Suppressor macrophage treated with lipopolysaccharide for 4 hours (primary cell): ENCODE measurements at places on chromosomes 6 and 20.

GRCh38 chr6:636488-636887, 20.4 kb downstream of the HUS1B start:
- DNase-seq = no peak

GRCh38 chr6:36612101-36612625, 18.0 kb downstream of the SRSF3 start:
- DNase-seq = no peak

- no peak for DNase-seq
Observed at GRCh38 chr6:11427723-11428245, 109.8 kb upstream of the TMEM170B start.

GRCh38 chr20:51452091-51452613, 90.4 kb downstream of the NFATC2 start:
- no peak for DNase-seq

- no peak for DNase-seq
Observed at GRCh38 chr6:50966532-50966931, 147.9 kb downstream of the TFAP2B start.

- no peak for DNase-seq
Observed at GRCh38 chr6:14703586-14703985, 542.3 kb upstream of the JARID2 start.

DNA sequence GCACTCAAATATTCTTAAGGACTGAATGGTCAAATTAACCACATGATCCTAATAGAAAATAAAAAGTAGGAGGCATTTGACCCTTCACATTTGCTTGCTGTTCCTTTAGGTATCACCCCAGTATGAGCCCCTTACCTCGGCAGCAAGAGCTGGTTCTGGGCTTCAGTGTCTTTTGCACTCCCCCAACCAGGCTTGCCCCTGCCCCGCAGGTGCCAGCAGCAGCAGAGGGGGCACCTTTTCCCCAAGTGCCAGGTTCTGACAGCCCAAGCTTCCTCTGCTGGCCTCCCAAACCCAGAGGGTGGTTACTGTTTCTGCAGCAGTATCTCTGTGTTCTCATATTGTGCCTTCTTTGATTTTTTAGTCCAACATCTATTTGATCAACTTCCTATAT, 23.2 kb downstream of the UBE2V1 start:
- DNase-seq = no peak

DNA sequence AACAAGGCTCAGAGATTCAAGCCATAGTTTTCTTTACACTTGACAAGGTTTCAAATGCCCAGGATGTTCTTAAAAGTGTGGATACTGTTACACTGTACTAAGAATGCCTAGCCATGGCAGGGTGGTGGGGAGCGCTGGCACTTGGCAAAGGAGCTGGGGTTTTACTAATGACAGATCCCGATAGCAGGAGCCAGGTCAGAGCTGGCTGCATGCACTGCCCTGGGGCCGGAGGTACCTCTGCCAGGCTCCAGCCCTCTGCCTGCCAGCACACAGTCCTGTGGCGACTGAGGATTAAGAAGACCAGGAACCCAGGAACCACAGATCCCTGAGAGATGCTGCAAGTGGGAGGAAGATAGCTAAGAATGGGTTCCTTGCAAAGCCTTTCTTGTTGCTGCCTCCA, 260.3 kb downstream of the ALDH8A1 start:
- no peak for DNase-seq

- DNase-seq = no peak
Observed at GRCh38 chr20:48076747-48077146, 291.5 kb upstream of the SULF2 start.

DNA sequence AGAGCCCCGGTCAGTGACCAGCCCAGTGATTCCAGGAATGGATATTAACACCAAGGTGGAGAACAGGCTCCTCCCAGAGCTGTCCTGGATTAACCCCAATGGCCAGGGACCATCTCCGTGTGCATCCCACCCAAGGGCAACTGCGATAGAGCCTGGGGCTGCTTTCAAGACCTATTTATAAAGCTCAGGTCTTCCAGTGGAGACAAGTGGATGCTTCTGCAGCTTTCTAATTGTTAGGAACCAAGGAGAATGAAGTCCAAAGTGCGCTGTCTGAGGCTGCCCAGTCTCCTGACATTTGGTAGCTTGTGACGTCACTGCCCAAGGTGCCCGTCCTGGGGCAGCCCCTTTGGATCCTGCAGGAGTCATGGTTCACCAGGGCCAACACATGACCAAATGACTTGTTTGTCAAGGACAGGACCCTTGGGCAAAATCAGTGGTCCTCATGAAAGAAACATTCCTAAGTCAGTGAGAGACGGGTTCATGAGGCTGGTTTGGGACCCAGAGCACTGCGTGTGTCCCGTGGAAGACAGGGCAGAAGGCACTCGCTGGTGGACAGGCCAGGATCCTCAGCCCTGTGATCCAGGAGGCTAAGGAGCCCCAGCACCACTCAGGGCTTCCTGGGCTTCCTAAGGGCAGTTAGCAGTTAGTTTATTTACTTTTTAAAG, 174.9 kb downstream of the ANKRD60 start:
- no peak for DNase-seq

GRCh38 chr6:160265869-160266476, 7.4 kb upstream of the SLC22A2 start:
- DNase-seq = no peak

- no peak for DNase-seq
Observed at GRCh38 chr20:50712771-50713656, 18.4 kb upstream of the PARD6B start.

- no peak for DNase-seq
Observed at GRCh38 chr6:18724056-18724455, 336.9 kb downstream of the RNF144B start.

DNA sequence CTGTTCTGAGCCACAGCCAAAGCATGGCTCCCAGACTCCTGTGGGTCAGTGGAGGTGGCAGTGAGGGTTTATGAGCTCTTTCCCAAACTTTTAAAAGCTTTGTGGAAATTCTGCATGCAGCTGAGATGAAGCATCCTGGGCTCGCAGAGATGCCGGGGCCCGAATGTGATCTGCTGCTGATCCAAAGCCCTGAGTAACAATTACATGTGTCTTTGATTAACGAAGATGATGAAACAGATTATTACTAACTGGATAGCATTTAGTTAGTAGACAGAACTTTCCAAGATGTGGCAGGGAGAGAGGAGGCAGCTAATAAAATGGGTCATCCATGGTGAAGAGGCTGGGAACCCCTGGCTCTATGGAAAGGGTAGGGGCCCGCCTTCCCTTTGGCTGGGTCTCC, 43.9 kb upstream of the MDFI start:
- no peak for DNase-seq

GRCh38 chr20:25539742-25540672, 45.3 kb downstream of the NINL start:
- DNase-seq = no peak

DNA sequence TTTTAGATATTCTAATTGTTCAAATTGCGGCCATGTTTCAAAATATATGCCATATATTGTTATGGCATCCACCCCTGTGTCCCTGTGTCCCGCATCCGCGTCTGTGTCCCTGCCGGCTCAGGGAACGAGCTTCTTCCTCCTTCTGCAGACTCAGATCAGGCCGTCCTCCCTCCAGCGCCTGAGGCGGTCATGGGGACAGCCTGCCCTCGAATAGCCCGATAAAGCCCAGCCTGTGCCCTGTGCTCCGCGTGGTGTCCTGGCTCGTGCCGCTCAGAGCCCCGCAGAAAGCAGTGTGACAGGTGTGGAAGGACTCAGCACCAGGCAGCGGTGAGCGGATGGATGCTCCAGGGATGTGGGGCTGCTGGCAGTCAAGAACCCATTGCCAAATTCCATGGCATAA, 663.4 kb upstream of the DEFB115 start:
- no peak for DNase-seq

GRCh38 chr20:61702246-61702645, 363.4 kb downstream of the TAF4 start:
- no peak for DNase-seq

DNA sequence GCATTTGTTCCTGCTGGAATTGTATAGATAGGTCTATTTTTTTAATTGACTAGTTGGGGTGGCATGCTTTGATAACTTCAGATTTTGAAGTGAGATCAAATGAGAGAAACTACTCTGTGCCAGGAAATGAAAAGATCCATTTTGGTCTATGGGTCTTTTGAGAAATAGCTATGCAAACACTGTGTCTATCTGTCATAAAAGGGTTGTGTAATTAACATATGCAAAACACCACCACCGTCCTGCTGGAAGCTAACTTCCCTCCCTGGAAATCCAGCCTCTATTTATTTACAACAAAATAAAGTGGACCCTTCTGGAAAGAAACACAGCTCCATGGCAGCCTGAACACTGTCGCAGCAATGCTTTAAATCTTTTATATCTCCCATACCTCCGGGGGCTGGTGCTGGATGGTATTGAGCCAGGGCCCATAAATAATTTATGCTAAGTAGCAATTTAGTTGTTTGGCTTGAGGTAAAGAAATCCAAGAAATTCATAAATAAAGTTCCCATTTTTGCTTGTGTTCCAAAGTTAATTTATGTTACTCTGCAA, 244.2 kb upstream of the POU3F2 start:
- no peak for DNase-seq

DNA sequence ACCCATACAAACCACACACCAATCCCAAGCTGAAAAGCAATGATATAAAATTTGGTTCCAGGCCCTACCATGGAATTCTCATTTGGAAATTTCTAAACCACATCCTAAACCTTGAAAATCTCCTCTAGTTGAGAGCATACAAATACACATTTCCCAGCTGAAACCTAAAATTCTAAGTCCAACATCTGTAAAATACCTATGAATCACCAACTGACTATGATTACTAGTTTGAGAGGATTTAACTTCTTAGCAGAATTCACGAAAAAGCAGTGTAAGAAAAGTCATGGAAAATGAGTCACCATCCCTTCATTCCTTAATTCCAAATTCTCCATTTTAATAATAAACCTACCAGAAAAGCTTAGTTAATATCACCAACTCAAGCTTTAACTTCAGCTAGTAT, 15.4 kb downstream of the RANBP9 start:
- no peak for DNase-seq
